Neural crest cell (in vitro differentiated cells): ENCODE measurements at places on chromosomes 4 and X. TPM values are rescaled to one million over a fixed set of nuclear protein-coding genes. Genes with fewer than 3 reads are reported as not detected.
A peak's percentile ranks its signal among the peaks of the same experiment; 100 is the strongest.

RENBP gene
- total RNA-seq, result 11.4 and 11.8 TPM in 2 replicates

DCAF4L1 gene
- total RNA-seq, result 0.20 and 0.26 TPM in 2 replicates

HSFX4 gene
- not detected in 2 replicates for total RNA-seq

NAA15 gene
- 81.9 and 87.4 TPM in 2 replicates for total RNA-seq

UCP1 gene
- not detected in 2 replicates for total RNA-seq

SLC10A3 gene
- total RNA-seq, result 7.8 TPM in 2 replicates

SCRG1 gene
- 4.8 and 5.1 TPM in 2 replicates for total RNA-seq

FDCSP gene
- not detected in 2 replicates for total RNA-seq

NLRP2B gene
- total RNA-seq, result not detected in 2 replicates

MAGEA1 gene
- total RNA-seq, result not detected in 2 replicates

TSPYL2 gene
- total RNA-seq, result 17.6 and 17.9 TPM in 2 replicates

ADH1A gene
- not detected in 2 replicates for total RNA-seq

DNA sequence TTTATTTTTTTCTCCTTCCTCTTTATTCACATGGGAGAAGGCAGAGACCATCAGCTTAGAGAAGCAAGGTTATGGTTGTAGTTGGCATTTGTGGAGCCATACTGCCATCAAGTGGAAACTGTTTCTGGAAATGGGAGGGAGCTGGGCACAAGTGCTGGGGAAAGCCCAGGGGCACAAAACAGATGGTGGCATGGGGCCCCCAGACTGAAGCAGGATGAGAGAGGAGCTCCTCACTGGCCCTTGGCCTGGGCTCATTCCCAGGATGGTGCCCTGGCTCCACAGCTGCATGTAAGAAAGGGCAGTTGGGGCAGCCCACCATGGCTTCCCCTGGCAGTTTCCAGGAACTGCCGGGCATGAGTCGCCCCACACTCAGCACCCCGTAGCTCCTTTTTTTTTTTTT lies 59.2 kb downstream of the NBDY start:
- H3K27me3 ChIP-seq, result no peaks in the 10 kb centered on the region
- H3K27ac ChIP-seq, result no peak overlapping the region
- H3K4me1 ChIP-seq, result peaks cover 17% of the 10 kb centered on the region
- no peak for DNase-seq
- peaks cover 36% of the 10 kb centered on the region for H3K36me3 ChIP-seq
- H3K4me3 ChIP-seq, result no peak overlapping the region

GRCh38 chr4:159899596-159899995 lies 796.7 kb downstream of the RAPGEF2 start:
- H3K27ac ChIP-seq, result no peak overlapping the region
- no peaks in the 10 kb centered on the region for H3K36me3 ChIP-seq
- H3K4me3 ChIP-seq, result no peak overlapping the region

GRCh38 chr4:6752486-6752829 lies 30.1 kb upstream of the KIAA0232 start:
- H3K27me3 ChIP-seq, result no peaks in the 10 kb centered on the region
- peaks cover 31% of the 10 kb centered on the region for H3K4me1 ChIP-seq
- DNase-seq, result no peak
- no peak overlapping the region for H3K4me3 ChIP-seq
- no peak overlapping the region for H3K27ac ChIP-seq
- H3K36me3 ChIP-seq, result no peaks in the 10 kb centered on the region

DNA sequence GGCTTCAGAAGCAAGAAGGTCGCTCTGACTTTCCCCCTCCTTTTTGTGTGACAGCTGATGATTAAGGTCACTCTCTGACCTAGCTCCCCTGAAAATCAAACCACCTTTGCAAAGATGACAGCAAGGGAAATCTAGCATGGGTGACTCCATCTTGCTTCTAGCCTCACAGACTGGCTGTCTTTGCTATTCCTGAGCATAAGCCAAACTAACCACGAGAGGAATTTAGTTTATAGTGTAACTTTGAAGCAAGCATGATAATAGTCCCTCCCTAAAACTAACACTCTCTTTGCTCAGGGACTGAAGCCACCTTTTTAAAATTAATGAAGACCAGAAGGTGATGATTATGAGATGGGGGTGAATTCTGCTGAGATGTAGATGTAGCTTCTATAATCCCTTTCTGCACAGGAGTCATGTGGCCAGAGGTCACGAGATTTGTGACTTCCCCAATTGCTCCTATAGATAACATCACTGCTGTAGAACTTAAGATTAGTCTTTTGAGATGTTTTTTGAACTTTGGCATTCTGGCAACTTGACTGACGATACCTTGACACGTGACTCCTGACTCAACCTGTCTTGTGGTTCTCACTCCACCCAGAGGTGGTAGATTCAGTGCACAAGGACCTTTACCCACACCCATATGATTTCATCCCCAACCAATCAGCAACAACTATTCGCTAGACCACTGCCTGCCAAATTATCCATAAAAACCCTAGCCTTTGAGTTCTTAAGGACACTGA lies 14.9 kb upstream of the PDE5A start:
- DNase-seq, result no peak
- no peak overlapping the region for H3K27ac ChIP-seq
- H3K36me3 ChIP-seq, result no peaks in the 10 kb centered on the region
- H3K4me1 ChIP-seq, result no peaks in the 10 kb centered on the region

GRCh38 chrX:21398426-21398825 lies 24.2 kb downstream of the CNKSR2 start:
- no peaks in the 10 kb centered on the region for H3K36me3 ChIP-seq
- no peak for DNase-seq
- no peak overlapping the region for H3K4me3 ChIP-seq
- peaks cover 31% of the 10 kb centered on the region for H3K4me1 ChIP-seq

GRCh38 chr4:182649698-182650477 lies 267.3 kb downstream of the DCTD start:
- H3K4me3 ChIP-seq, result no peak overlapping the region
- no peaks in the 10 kb centered on the region for H3K27me3 ChIP-seq
- DNase-seq, result no peak
- H3K4me1 ChIP-seq, result no peaks in the 10 kb centered on the region
- H3K36me3 ChIP-seq, result peaks cover 13% of the 10 kb centered on the region
- no peak overlapping the region for H3K27ac ChIP-seq

- peak overlapping the region; percentile 7 for H3K4me3 ChIP-seq
- H3K27ac ChIP-seq, result no peak overlapping the region
- DNase-seq, result no peak
These were observed 5.5 kb downstream of the MED14 start for GRCh38 chrX:40729598-40730584.

- no peaks in the 10 kb centered on the region for H3K27me3 ChIP-seq
- no peak overlapping the region for H3K27ac ChIP-seq
- DNase-seq, result no peak
- no peak overlapping the region for H3K4me3 ChIP-seq
These were observed 23.5 kb upstream of the CXCL13 start for GRCh38 chr4:77582156-77582555.

GRCh38 chr4:30536231-30536630 lies 183.9 kb upstream of the PCDH7 start:
- H3K4me1 ChIP-seq, result no peaks in the 10 kb centered on the region
- no peak overlapping the region for H3K4me3 ChIP-seq
- no peaks in the 10 kb centered on the region for H3K36me3 ChIP-seq
- H3K27ac ChIP-seq, result no peak overlapping the region
- H3K27me3 ChIP-seq, result no peaks in the 10 kb centered on the region

DNA sequence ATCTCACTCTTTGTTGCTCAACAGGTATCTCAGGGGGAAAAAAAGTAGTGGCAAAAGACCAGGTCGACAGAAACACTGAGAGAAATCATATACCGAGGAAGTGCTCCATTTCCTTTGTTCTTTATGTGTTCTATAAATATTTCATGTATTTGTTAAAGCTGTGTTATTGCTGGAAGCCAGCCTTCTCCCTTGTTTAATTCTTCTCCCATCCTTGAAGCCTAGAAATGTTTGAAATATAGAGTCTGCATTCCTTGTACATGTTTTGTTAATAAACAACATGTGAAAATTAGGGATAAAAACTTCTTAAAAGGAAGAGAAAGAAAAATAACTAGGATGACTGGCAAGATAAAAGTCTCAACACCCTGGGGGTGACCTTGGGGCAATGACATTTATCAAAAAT lies 186.2 kb downstream of the ANKRD50 start:
- DNase-seq, result no peak
- H3K4me1 ChIP-seq, result no peaks in the 10 kb centered on the region
- no peak overlapping the region for H3K4me3 ChIP-seq
- H3K27ac ChIP-seq, result no peak overlapping the region

DNA sequence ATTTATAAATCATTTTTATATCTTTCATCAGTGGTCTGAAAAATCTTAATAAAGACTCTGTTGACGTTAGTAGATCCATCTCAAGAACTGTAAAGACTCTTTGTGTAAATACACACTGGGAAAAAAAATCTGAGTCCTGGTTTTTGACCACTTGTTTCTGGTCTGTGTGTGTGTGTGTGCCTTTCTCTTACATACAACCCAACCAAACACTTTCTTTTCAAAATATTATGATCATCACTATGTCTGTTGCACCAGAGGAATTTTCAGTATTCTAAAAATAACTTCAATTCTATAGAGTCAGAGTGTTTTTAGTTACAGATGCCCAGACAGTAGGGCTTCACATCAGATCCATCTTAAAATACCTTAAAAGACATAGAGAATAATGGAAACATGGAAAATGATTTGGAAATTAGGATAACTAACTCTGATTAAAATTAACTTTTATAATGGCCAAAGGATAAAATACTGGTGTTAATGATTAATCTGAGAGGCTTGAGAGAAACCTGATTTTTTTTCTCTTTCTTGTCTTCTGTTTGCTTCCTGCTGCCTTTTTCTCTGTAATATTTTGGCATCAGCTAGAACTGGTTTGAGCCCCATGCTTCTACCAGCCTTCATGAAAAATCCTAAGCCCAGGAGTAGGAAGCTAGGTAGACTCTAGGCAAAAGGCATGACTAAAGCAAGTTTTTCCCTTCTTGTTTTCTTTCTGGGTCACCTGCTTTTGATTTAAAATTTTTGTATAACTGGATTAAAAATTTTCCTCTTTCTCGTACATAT lies 99.7 kb downstream of the ATXN3L start:
- peaks cover 6% of the 10 kb centered on the region for H3K36me3 ChIP-seq
- DNase-seq, result no peak
- H3K4me3 ChIP-seq, result no peak overlapping the region
- H3K27ac ChIP-seq, result no peak overlapping the region

- H3K4me3 ChIP-seq, result no peak overlapping the region
- H3K27me3 ChIP-seq, result no peaks in the 10 kb centered on the region
- H3K27ac ChIP-seq, result no peak overlapping the region
- no peak for DNase-seq
- no peaks in the 10 kb centered on the region for H3K36me3 ChIP-seq
These were observed 87.6 kb upstream of the PLAC1 start for GRCh38 chrX:134745636-134746409.

- peak overlapping the region; percentile 46 for H3K4me3 ChIP-seq
- DNase-seq, result no peak
- H3K4me1 ChIP-seq, result peaks cover 27% of the 10 kb centered on the region
- peaks cover 7% of the 10 kb centered on the region for H3K36me3 ChIP-seq
- H3K27me3 ChIP-seq, result no peaks in the 10 kb centered on the region
These were observed 68.1 kb downstream of the APBB2 start for GRCh38 chr4:41146196-41146595.

DNA sequence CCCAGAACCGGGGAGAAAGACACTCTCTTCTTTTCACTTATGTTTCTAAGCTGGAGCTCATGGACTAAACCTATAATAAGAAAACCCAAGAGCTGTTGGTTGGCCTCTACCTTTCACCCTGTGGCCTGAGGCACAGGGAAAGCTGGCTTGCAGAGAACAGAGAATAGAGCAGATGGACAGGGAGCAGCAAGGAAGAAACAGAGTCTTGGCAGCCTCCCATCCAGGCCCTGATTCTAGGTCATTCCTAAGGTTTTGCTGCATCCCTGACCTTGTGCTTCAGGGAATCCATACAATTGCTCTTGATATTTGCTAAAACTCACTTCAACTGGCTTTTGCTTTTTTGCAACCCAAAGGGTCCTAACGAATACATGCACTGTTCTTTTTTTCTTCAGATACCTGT lies 87.8 kb downstream of the SMIM20 start:
- H3K4me3 ChIP-seq, result no peak overlapping the region
- H3K27me3 ChIP-seq, result no peaks in the 10 kb centered on the region
- no peaks in the 10 kb centered on the region for H3K36me3 ChIP-seq
- DNase-seq, result no peak
- H3K27ac ChIP-seq, result no peak overlapping the region

DNA sequence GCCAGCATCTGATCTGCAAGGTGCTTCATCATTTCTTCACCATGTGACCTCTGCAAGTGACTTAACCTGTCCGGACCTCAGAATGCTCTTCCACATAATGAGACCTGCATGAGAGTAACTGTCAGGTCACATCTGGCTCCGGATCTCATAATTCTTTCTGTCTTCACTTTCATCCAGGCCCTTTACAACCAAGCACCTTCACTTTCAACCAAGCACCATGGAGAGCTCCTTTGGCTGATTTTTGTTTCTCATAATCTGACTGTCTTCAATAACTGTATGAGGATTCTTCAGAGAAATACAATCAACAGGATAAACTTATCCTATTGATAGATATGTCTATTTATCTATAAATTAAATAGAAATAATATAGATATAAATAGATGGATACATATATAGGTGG lies 148.1 kb downstream of the VCX3A start:
- H3K27me3 ChIP-seq, result no peaks in the 10 kb centered on the region
- no peak for DNase-seq
- H3K4me3 ChIP-seq, result no peak overlapping the region
- no peak overlapping the region for H3K27ac ChIP-seq

- no peak overlapping the region for H3K4me3 ChIP-seq
- H3K4me1 ChIP-seq, result no peaks in the 10 kb centered on the region
- H3K27me3 ChIP-seq, result no peaks in the 10 kb centered on the region
- DNase-seq, result no peak
- no peak overlapping the region for H3K27ac ChIP-seq
- peaks cover under 1% of the 10 kb centered on the region for H3K36me3 ChIP-seq
These were observed 102.0 kb upstream of the LEF1 start for GRCh38 chr4:108270466-108271450.

DNA sequence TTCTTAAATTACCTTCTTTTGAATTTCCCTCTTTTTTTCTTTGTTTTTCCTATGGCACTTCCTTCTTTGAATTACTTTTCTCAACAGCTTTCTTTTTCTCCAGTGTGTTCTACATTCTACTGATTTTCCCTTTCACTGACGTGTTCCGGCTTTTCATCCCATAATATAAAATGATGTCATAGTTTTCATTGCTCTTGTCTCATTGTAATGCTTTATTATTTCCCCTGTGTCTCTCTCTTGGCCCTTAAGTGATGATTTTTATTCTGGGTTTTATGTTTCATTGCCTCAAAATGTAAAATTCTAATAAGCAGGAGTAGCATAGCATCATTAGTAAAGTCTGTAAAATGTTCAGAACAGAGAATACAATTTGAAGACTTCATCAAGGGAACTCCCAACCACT lies 299.3 kb downstream of the KCTD8 start:
- H3K27ac ChIP-seq, result no peak overlapping the region
- no peak for DNase-seq
- no peaks in the 10 kb centered on the region for H3K27me3 ChIP-seq
- no peak overlapping the region for H3K4me3 ChIP-seq
- no peaks in the 10 kb centered on the region for H3K4me1 ChIP-seq
